ENCODE measurements at places on chromosomes 2 and 18.

DNA sequence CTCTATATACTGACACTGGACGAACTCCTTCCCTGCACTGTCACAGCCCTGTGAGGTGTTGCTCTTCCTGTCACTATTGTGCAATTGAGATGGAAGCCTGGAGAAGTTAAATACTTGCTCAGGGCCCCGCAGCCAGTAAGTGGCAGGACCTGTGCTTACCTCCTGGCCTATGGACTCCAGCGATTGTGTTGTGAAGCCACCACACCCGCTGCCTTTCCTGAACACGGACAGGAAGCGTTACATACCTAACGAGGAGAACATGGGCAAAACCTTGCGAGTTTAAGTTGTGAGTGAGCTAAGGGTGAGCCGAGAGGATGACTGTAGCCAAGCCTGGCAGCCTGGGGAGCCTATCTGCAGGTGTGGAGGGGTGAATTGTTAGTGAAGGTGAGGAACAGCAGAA, 26.1 kb downstream of the RAB31 start:
- peak; percentile 83 for DNase-seq

DNA sequence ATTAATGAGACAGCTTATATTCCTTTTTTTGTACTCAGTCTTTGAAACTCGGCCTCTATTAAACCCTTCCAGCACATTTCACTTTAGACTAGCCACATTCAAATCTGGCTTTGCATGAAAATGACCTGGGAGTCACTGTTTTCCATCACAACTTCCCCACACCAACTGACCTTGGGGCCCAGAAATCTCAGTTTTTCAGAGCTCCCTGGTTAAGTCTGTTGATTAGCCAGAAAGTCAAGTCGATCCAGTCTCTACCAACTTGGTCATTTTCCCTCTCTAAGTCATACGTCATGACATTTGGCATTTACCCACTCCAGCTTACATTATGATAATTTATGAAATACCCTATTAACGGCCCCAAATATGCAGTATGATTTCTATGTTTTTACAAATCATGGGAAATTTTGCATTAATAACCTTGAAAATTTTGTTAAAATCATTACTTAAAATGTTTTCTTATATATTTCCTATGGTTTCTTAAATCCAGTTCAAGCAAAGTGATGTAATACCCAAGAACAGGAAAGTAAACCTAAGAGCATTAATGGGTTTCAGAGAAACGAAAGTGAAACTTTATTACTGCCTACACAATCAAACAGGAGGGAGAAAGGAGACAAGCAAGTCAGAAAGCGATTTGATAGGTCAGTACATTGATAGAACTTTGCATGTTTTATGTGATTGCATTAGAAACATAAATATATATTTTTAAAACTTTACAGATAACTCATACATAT, 77.1 kb downstream of the SPATS2L start:
- DNase-seq, result no peak

GRCh38 chr2:191041418-191042161, 27.6 kb upstream of the STAT1 start:
- DNase-seq, result no peak

- no peak for DNase-seq
Observed at GRCh38 chr2:168599738-168600137, 143.7 kb downstream of the CERS6 start.

GRCh38 chr2:16169381-16169960, 229.1 kb downstream of the MYCN start:
- no peak for DNase-seq

- no peak for DNase-seq
Observed at GRCh38 chr2:156663757-156664409, 227.7 kb downstream of the GPD2 start.

DNA sequence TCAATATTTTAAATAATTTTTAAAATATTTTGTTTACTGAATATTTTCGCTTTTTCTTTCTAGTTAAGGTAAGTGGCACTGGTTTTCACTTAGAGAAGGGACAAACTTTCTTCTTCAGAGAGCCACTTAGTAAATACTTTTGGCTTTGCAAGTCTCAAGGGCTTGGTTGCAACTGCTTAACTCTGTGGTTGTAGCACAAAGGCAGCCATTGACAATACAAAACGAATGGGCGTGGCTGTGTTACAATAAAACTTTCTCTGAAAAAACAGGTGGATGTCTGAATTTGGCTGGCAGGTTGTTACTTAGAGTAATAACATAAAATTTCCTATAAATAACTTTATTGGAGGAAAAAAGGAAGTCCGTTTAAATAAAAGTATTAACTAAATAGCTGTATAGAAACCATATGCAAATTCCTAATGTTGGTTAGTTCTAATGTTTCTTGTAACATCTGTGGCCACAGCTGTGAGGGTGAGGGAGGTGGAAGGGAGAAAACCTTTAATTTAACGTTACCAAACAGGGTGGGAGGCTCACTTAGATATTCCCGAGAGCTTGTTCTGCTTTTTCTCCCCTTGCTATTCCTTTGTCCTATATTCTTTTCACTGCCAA, 62.4 kb upstream of the TNP1 start:
- no peak for DNase-seq

- no peak for DNase-seq
Observed at GRCh38 chr2:3589086-3589485, 5.8 kb upstream of the COLEC11 start.

DNA sequence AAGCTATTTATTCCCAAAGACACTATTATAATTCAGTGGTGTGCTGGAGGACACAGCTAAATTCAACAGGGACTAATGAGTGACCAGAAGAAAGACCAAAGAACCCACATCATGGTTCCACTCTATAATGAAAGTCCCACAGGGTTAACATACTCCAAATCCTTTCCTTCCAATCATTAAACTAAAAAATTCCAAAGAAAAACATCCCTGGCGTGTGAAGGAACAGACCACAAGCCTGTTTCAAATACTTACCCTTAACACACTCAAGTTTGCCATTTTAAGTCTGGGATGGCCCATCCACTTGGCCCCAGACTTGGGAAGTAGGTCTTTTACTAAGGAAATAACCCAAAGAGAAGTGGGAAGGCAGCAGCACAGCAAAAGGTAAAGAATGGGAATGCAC, 150.1 kb upstream of the CCDC150 start:
- no peak for DNase-seq
